ENCODE measurements at places on chromosomes 2 and 18.
A peak's percentile ranks its signal among the peaks of the same experiment; 100 is the strongest.

- DNase-seq: no peak
Measured at GRCh38 chr2:181902625-181903024, 11.1 kb downstream of the ITPRID2 start.

GRCh38 chr2:127174136-127174535 lies 46.0 kb downstream of the CYP27C1 start:
- DNase-seq: peak; percentile 54

DNA sequence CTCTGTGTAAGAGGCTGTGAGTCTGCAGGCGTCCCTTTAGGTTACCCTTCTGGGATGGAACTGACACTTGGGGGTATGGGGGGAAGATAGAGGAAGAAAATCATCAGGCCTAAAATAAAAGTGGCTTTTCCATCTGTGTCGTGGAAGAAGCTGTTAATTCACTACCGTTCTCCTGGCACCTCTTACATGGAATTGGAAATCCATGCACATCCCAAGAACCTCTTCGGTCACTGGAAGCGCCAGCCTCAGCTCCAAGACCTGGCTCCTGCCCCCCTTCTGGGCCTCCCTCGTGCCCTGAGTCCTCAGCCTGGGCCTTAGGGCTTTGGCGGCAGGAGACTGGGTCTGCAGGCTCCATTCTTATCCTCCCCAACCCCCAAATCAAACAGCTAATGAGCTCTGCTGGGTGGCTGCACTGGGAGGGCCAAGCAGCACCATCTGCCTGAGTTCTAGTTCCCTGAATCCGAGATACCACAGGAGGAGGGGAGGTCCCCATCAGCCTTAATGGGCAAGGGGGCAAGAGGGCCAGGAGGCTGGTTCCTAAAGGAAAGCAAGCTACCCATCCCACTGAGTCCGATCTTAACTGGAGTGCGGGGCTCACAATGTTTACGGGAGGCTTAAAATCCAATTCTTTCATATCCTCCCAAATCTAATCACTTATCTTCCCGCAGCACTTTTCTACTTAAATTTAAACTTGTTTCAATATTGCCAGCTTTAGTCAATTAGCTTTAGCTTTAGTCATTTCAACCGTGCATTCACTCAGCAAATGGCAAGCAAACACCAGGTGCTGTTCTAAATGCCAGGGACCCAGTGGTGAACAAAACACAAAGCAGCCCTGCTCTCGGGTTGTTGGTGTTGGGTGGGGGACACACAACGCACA lies 52.8 kb downstream of the FAM178B start:
- DNase-seq: no peak

DNA sequence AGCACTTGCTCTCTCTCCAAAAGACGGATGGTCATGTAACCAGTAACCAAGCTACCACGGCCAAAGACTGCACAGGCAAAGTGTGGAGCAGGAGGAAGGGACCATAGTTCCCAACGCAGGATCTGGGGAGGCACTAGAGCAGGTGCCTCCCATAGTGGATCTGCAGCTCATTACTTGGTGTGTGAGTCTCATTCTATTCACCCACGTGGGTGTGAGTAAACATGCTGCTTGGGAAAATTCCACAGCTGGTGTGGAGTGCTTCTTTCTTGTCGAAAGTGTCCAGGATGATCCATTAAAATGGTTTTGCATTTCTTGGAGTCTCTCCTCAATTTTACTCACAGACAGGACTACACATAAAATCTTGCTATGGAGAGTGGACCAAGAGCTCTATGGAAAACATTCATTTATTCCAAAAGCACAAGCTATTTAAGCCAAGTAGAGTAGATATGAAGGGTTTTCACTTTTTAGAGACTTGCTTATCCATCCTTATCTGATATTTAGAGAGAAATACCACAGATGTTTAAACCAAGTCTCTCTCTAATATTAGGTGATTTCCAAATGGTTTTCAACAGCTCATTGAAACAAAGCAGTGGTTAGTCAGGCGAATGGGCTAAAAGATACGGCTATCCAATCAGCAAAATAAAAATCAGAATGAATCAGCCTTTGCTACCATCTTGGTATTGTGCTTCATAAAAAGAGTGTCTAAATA lies 104.3 kb upstream of the CCDC195 start:
- no peak for DNase-seq

DNA sequence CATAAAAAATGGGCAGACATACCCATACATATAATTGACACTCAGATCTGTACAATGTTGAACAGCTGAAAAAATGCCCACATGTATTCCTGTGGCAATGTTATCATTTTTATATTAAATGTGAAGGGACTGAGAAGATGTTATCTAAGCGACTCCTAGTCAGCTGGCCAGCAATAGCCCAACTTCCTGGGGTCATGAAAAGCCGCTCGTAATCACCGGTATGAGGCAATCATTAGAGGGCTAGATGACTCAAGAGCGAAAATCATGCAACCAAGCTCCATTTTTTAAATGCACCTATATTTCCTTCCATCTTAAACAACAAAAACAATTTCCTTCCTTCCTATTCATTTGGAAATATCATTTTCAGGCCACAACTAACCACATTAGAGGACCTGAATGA lies 274.6 kb upstream of the CCDC68 start:
- no peak for DNase-seq

- DNase-seq: peak; percentile 46
Measured at GRCh38 chr2:9373047-9373446, 50.3 kb downstream of the ITGB1BP1 start.

GRCh38 chr18:57831597-57832377 lies 28.7 kb upstream of the ATP8B1 start:
- DNase-seq: no peak
